Caki2 (cell line): ENCODE measurements at places on chromosomes 4 and X. TPM values are rescaled to one million over a fixed set of nuclear protein-coding genes. Genes with fewer than 3 reads are reported as not detected.

The RAB40AL gene
- not detected in 2 replicates for total RNA-seq

The OPHN1 gene
- total RNA-seq, result 2.2 and 2.4 TPM in 2 replicates

GRCh38 chrX:48936429-48937053 lies 17.7 kb upstream of the PIM2 start:
- no peak for DNase-seq

DNA sequence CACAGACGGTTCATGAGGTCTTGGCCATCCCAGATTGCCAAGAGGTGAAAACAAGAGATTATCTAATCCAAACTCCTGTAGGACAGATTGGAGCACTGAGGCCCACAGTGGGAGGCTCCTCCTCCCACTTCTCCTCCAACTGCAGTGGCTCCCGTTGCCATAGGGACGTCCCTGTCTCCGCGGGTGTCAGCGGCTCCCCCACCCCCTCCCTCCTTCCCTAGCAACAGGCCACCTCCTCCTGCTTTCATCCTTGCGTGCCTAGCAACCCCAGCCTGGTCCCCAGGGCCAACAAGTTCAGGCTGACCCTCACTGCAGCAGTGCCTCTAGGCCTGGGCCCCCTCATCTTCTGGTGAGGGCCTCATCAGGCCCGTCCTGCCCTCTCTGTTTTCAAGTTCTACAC lies 6.8 kb upstream of the IQSEC2 start:
- no peak for DNase-seq

DNA sequence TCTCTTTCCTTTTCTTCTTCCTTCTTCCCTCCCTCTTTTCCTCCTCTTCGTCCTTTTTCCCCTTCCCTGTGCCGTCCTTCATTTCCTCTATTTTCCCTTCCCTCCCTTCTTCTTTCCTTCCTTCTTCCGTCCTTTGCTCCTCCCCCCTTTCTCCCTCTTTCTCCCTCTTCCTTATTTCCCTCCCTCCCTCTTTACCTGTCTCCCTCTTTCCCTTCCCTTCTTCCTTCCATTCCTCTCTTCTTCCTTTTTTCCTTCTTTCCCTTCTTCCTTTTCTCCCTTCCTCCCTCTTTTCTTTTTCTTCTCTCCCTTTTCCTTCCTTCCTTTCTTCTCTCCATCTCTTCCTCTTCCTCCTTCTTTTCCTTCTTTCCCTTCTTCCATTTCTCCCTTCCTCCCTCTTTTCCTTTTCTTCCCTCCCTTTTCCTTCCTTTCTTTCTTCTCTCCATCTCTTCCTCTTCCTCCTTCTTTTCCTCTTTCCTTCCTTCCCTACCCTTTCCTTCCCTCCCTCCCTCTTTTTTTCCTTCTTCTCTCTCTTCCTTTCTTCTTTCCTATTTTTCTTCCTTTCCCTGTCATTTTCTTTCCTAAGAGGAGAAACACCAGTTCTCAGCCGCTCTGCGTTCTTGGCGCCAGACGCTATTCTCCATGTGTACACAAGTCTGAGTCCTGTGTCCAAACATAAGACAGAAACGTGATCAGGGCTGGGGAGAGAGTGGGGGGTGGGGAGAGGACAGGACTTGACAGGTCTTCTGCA lies 597.1 kb downstream of the MID1IP1 start:
- no peak for DNase-seq

- DNase-seq, result no peak
Measured at GRCh38 chrX:101360390-101360789, 11.8 kb upstream of the TIMM8A start.

GRCh38 chr4:113825272-113825671 lies 63.7 kb upstream of the CAMK2D start:
- no peak for DNase-seq
